ENCODE measurements at places on chromosomes 16 and 17.

- no peak for DNase-seq
These were observed 10.9 kb downstream of the RARA start for GRCh38 chr17:40319651-40320540.

DNA sequence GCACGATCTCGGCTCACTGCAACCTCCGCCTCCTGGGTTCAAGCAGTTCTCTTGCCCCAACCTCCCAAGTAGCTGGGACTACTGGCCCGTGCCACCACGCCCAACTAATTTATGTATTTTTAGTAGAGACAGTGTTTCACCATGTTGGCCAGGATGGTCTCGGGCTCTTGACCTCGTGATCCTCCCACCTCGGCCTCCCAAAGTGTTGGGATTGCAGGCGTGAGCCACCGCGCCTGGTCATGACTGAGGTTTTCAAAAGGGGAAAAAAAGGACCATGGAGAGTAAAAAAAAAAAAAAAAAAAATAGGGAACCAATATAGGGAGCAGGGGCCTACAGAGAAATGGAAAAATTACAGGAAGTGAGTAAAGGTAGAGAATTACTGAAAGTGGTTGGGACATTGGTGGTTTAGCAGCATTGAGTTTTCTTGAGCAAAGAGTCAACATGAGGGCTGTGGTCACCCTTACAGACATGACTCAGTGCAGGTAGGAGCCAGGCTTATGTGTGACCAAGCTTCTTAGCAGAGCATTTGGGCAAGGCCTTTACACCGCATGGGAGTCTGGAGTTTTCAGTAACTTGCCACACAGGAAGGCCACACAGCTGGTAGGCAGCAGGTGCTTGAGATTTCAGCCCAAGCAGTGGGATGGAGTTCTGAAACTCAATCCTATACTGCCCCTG, 447.3 kb downstream of the HS3ST3B1 start:
- DNase-seq: no peak

GRCh38 chr17:39921323-39921722, 2.9 kb upstream of the GSDMB start:
- DNase-seq: no peak

DNA sequence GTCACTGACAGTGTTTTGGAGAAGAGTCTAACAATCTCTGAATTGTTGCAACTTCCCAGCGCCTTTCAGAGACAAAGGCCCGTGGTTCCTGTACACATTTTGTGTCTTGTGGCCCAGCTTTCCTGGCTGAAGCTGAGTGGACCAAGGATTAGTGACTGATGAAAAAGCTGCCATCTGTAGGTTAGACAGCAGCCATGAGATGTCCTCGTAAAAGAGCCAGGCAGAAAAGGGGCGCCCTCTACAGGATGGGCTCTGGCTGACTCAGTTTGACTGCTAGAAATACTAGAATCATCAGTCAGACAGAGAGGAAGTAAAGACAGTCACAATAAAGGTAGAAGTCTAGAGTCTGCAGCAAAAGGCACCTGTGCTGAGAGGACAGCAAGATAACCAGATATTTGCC, 26.5 kb upstream of the NF1 start:
- DNase-seq: no peak
